ENCODE measurements at places on chromosomes 6 and 20.

- DNase-seq, result no peak
These were observed 126.8 kb upstream of the THBS2 start for GRCh38 chr6:169380493-169380892.

DNA sequence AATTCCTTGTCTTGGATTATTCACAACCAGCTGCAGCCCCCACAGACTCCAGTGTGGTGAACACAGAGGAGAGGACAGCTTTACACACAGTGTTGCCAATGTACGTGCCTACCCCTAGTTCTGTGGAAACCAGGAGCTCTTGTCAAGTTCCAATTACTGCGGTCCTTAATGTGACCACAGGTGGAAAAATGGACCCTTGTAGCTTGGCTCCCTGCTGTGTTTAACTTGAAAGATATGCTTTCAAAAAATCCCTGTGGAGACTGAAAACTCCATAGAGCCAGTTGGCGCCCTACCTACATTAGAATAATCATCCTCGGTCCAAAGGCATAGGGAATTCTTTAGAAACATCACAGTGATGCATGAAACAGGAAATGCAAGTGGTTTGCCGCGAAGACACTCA lies 118.3 kb upstream of the SLC22A23 start:
- DNase-seq, result no peak

GRCh38 chr6:13328076-13328874 lies at the start of gene TBC1D7:
Gene TBC1D7, minus strand, starts transcription at chr6:13328537. Its CDS starts 1,639 bp downstream, at chr6:13326898.
- DNase-seq, result peak; percentile 96

GRCh38 chr6:17107863-17108262 lies 6.0 kb downstream of the STMND1 start:
- DNase-seq, result no peak

- no peak for DNase-seq
These were observed 158.3 kb downstream of the ZFP64 start for GRCh38 chr20:52033313-52033712.

DNA sequence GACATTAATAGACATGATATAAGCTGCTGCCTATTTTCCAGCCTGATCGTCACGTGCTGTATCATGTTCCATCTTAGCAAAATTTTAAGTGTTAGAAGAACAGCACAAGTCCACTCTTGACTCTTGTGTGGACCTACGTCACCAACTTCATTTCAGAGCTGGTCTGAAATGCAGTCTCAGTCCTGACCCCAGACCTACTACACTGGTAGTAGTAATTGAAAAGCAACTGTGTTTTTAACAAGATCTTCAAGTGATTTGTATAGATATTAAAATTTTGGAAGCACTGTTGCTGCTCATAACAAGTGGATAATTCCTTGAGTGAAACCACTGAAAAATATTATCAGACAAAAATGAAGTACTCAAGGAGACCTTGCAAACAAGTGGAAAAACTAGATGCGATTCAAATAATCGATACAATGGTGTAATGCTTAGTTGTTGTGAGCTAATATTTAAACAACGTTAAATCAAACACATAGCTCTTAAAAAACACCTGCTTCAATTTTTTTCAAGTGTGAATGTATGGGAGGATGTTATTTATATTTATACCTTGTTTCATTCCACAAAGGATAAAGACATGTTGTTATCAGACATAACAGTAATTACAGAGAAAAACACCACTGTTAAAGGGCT lies 110.9 kb upstream of the JAG1 start:
- no peak for DNase-seq

GRCh38 chr20:24978513-24978912 lies 14.0 kb downstream of the APMAP start:
- no peak for DNase-seq

GRCh38 chr6:24660105-24660504 lies 6.6 kb downstream of the TDP2 start:
- DNase-seq, result no peak

GRCh38 chr6:140774080-140774505 lies 1358.6 kb upstream of the GJE1 start:
- DNase-seq, result no peak
